Regular cardiac myocyte (primary cell): ENCODE measurements at places on chromosomes 6 and 20. TPM values are rescaled to one million over a fixed set of nuclear protein-coding genes. Genes with fewer than 3 reads are reported as not detected.

Gene FNDC11
- 0.19 and 0.56 TPM in 2 replicates for total RNA-seq

Gene BTN3A1
- total RNA-seq: 32.6 and 53.8 TPM in 2 replicates

Gene HNF4A
- under 0.01 and 0.19 TPM in 2 replicates for total RNA-seq

Gene MCM3
- total RNA-seq: 22.6 and 96.6 TPM in 2 replicates

Gene TLDC2
- total RNA-seq: not detected in 2 replicates

Gene SIRPA
- total RNA-seq: 2.9 and 9.9 TPM in 2 replicates

Gene CCDC170
- 0.19 and 0.56 TPM in 2 replicates for total RNA-seq

Gene FOXQ1
- total RNA-seq: not detected in 2 replicates

Gene RIMS4
- not detected in 2 replicates for total RNA-seq

Gene KCNK16
- total RNA-seq: not detected in 2 replicates

Gene GSTA2
- total RNA-seq: not detected in 2 replicates

Gene COL11A2
- 0.19 and 0.56 TPM in 2 replicates for total RNA-seq

Gene MUC21
- not detected in 2 replicates for total RNA-seq

Gene PRR18
- not detected in 2 replicates for total RNA-seq

Gene COL9A3
- total RNA-seq: under 0.01 and 0.19 TPM in 2 replicates

Gene KCNK15
- 0.19 and 4.8 TPM in 2 replicates for total RNA-seq

Gene LY86
- not detected in 2 replicates for total RNA-seq

Gene HLA-DMB
- total RNA-seq: under 0.01 and 1.4 TPM in 2 replicates

Gene SLC22A16
- under 0.01 TPM in 1 of 2 replicates, not detected in the other for total RNA-seq

Gene NKX2-2
- not detected in 2 replicates for total RNA-seq

Gene HLA-DQA1
- not detected in 2 replicates for total RNA-seq

Gene LINC00237
- total RNA-seq: not detected in 2 replicates

Gene FHL5
- total RNA-seq: 0.28 TPM in 1 of 2 replicates, not detected in the other

Gene NUDT3
- 11.7 and 12.7 TPM in 2 replicates for total RNA-seq

Gene HSPA12B
- 0.28 TPM in 1 of 2 replicates, not detected in the other for total RNA-seq

Gene JPH2
- 0.96 and 2.5 TPM in 2 replicates for total RNA-seq

Gene HLA-G
- 1.1 TPM in 1 of 2 replicates, not detected in the other for total RNA-seq

Gene TMEM74B
- total RNA-seq: under 0.01 TPM in 1 of 2 replicates, not detected in the other

Gene GSTA3
- total RNA-seq: not detected in 2 replicates

Gene GPX6
- total RNA-seq: not detected in 2 replicates

Gene TTK
- 6.2 and 37.6 TPM in 2 replicates for total RNA-seq

Gene METTL24
- total RNA-seq: under 0.01 and 0.85 TPM in 2 replicates

Gene IL17F
- total RNA-seq: not detected in 2 replicates

Gene ADGRG6
- 1.3 and 2.8 TPM in 2 replicates for total RNA-seq

Gene CENPW
- 3.7 and 21.3 TPM in 2 replicates for total RNA-seq

Gene IRF4
- 0.19 and 0.28 TPM in 2 replicates for total RNA-seq

Gene SLC32A1
- total RNA-seq: under 0.01 TPM in 1 of 2 replicates, not detected in the other

Gene SLA2
- total RNA-seq: under 0.01 TPM in 1 of 2 replicates, not detected in the other

Gene SLC22A7
- total RNA-seq: not detected in 2 replicates

Gene GABBR1
- 8.2 and 16.3 TPM in 2 replicates for total RNA-seq

Gene RNF39
- total RNA-seq: 0.28 TPM in 1 of 2 replicates, not detected in the other

Gene HSF2
- total RNA-seq: 12.7 and 29.6 TPM in 2 replicates

Gene TXNDC5
- total RNA-seq: 574 and 1,047 TPM in 2 replicates

Gene LZTS3
- total RNA-seq: 3.8 and 8.2 TPM in 2 replicates

Gene COL21A1
- total RNA-seq: 0.38 and 1.7 TPM in 2 replicates

Gene TCP11
- 0.19 and 0.56 TPM in 2 replicates for total RNA-seq

Gene EYS
- total RNA-seq: under 0.01 TPM in 2 replicates

Gene MAD2L1BP
- 38.0 and 48.5 TPM in 2 replicates for total RNA-seq

Gene TMEM170B
- 0.58 and 1.7 TPM in 2 replicates for total RNA-seq

Gene PM20D2
- 3.1 and 4.6 TPM in 2 replicates for total RNA-seq

Gene RPL7L1
- total RNA-seq: 162 and 174 TPM in 2 replicates

Gene VNN1
- total RNA-seq: under 0.01 TPM in 1 of 2 replicates, not detected in the other
